GM04504 (cell line): ENCODE measurements at places on chromosomes 5 and 9.

DNA sequence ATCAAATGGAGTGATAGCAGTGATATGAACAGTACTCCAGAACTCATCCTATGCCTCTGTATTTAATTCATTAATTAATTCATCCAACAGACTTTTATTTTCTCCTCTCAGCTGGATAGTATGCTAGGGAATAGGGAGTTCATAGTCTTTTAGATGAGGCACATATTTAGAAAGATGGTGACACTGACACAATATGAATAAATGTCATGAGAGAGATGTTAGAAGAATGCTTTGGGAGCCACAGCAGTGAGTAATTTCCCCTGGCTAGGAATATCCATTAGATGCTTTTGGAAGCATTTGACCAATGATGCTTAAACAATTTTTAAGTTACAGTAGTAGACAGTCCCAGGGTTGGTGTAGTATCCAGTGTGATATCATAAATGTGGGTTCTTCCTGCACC lies 428.7 kb upstream of the SGCD start:
- no peak for DNase-seq

DNA sequence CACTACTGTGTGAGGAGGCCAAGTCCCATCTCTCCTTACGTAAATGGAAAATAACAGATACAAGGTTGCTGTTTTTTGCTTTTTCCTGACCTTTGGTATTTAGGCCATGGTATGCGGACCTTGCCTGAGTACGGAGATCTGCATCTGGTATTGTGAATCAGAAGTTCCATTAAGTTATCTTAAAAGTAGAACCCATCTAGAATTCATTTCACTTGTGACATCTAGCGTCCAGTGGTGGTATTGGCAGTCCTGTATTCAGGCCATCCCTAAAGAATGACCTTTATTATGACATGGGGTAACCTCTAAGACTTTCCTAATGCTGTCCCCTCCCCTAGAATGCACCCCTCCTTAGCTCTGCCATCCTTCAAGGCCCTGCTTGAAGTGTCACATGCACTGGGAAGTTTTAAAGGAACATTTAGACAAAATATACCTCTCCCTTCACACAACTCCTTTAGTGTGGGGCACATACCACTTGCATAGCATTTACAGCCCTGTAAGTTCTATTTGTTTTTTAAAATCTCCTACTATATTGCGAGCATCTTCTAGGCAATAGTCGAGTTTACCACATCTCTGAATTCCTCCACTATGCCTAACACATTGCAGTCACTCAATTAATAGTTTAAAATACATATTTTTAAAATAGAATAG lies 1.9 kb upstream of the SPDL1 start:
- DNase-seq, result peak; percentile 34

DNA sequence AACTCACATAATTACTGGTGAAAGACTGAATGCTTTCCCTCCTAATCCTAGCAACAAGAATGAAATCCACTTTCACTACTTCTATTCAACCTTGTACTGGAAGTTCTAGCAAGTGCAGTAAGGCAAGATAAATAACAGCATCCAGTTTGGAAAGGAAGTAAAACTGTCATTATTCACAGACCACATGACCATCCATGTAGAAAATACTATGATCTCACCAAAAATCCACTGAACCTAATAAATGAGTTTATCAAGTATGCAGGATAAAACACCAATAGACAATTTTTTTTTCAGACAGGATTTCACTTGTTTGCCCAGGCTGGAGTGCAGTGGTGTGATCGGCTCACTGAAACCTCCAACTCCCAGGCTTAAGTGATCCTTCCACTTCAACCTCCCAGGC lies 117.7 kb downstream of the TMEM167A start:
- no peak for DNase-seq

GRCh38 chr9:129568560-129569501 lies 52.1 kb downstream of the C9orf50 start:
- no peak for DNase-seq

GRCh38 chr5:34016222-34016621 lies 8.4 kb upstream of the AMACR start:
- DNase-seq, result no peak

DNA sequence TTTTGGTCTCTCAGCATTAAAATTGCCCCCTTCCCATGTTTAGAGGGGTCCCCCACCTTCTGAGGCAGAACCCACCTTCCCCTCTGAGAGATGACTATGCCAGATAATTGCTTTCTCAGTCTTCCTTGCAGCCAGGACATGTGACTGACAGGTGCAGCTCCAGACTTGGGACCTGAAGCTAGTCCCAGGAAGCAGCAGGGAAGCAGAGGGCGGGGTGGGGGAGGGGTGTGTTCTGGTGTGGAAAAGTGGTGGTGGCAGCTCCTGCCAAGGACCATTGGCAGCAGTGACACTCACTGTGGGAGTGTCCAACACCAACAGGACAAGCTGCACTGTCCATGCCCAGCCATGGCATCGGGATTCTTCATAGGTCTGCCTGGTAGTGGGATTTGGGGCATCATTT lies 2.3 kb downstream of the EIF4E1B start:
- no peak for DNase-seq

GRCh38 chr9:109780453-109781033 lies 545 bp downstream of the PALM2AKAP2 start:
- DNase-seq, result no peak

DNA sequence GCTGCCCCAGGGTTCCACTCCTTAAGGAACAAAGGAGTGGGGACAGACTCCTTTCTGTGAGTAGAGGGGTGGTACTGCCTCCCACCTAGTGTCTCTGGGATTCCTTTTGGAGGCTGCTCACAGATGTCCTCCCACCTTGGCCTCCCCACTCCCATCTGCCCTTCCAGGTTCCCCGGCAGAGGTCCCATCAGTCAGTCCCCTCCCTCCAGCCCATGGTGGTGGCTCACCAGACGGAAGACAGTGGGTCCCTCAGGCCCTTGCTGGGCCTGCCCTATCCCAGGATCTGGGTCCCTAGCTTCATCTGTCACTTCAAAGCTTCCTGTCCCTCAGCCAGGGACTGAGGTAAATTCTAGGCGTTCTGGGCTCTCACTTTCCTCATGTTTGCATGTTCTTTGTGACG lies 35.6 kb upstream of the NEK6 start:
- DNase-seq, result no peak

DNA sequence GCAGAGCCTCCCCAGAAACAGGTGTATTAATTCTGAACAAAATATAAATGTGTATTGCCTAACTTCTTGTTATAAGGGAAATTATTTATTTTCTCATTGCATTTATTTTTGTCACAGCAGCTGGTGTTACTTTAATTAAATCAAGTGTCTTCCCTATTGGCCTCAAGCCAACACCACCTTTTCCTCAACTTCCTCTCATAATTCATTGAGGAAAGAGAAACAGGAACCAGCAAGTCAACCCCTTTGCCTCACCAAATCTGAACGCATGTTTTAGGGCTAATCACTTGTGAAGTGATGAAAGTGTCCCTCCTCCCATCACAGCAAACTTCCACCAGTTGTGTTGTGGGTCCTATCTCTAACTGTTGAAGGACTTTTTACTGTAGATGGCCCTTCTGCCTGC lies 73.1 kb downstream of the DIRAS2 start:
- no peak for DNase-seq

DNA sequence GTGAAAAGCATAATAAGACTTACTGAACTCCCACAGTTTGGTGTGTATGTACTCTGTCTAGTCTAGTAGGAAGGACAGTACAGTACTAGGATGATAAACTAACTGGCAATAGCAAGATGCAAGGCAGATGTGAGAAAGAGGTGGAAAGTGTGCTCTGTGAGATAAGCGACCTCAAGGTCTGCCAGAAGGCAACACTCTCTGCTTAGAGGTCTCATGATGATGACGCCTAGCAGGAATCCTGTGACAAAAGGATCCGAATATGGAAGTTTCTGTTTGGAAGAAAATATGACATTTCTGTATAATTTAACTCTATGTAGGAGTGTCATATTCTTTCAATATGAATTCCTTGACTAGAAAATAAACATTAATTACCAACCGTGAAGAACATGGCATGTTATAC lies 112.2 kb downstream of the PLPPR1 start:
- no peak for DNase-seq

DNA sequence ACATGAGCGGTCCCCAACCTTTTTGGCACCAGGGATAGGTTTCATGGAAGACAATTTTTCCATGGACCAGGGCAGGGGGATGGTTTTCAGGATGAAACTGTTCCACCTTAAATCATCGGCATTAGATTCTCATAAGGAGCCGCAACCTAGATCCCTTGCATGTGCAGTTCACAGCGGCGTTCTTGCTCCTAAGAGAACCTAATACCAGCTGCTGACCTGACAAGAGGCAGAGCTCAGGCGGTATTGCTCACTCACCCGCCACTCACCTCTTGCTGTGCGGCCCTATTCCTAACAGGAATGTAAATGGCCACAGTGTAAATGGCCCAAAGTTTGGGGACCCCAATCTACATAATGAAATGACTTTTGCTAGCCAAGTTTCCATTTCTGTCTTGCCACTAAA lies 3.1 kb upstream of the PLIN2 start:
- no peak for DNase-seq

DNA sequence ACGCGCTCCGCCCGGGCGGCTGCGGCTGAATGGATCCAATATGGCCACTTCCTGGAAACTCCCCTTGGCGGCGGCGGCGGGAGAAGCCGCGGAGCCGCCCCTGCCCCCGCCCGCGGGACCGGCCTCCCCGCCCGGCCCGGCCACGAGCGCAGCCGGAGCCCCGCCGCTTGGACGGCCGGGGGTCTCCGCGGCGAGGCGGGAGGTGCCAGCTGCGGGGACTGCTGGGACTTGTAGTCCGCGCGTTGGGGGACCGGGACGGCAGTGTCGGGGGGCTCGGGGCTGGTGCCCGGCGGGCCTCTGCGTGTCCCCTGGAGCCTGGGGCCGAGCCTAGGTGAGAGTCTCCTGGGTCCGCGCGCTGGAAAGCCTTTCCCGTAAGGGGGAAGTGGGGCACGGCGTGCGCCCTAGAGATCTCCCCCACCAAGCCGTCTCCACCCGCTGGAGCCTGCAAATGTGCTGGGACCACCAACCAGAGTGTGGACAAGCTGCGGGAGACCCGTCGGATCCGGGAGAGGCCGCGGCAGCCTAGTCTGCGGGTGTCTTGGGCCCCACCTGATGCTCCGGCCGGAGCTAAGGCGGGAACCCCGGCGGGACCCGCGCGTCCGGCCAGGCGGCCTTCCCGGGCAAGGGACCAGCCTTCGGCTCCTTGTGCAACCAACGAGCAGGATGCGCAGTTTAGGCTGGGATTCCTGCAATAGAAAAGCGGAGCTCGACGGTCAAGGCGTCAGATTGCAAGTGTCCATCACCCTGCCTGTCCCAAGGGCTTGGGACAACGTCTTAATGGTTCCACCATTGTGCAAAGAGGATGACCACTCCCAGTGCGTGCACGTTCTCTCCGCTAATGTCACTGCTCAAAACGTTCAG lies at the start of gene SEPTIN8:
Gene SEPTIN8 (minus strand): TSS at position 31 of the 861 bp plus-strand sequence. CDS start 102 bp downstream, outside the sequence.
- DNase-seq, result no peak

DNA sequence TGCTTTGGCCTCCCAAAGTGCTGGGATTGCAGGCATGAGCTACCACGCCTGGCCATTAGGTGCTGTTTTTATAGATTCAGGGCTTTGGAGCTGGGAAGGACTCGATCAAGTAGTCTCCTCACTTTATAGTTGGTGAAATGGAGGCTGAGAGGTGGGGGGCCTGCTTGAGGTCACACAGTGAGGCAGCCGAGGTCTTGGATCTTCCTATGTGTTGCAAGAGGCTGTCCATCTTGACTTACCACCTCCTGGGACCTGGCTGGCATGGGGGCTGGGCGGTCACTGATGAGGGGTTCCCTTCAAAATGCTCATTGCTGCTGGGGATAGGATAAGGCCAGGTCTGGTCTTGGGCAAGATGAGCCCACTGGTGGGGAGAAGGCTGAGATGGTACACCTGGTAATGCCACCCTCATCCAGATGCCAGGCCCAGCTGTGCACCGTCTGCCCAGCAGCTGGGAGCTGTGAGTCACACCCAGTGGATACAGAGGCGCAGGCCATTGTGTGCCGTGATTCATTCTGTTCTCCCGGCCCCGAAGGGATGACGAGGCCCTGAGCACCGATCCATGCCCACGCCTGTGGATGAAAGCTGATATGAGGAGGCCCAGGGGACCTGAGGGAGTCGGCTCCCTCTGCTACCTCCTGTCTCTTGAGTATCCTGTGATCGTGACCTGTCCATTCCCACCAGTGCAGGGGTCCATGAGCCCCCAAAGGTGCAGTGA lies 10.5 kb upstream of the NDST1 start:
- peak; percentile 83 for DNase-seq

GRCh38 chr5:132873119-132873929 lies at the start of gene LEAP2:
LEAP2 (plus strand) TSS chr5:132873668; CDS start chr5:132873695, 27 bp downstream.
- DNase-seq, result no peak
